ENCODE measurements at places on chromosomes 12 and 14.
A peak's percentile ranks its signal among the peaks of the same experiment; 100 is the strongest.

GRCh38 chr12:51108136-51108535 is 24.7 kb upstream of the CSRNP2 start:
- DNase-seq = no peak

- no peak for DNase-seq
Measured at GRCh38 chr14:34964977-34965764, 17.6 kb upstream of the SRP54 start.

GRCh38 chr12:113276306-113276705 is 55.0 kb downstream of the TPCN1 start:
- DNase-seq = no peak

- DNase-seq = no peak
Measured at GRCh38 chr12:108399514-108399913, 60.4 kb upstream of the CMKLR1 start.

- no peak for DNase-seq
Measured at GRCh38 chr12:50659260-50659659, 104.6 kb upstream of the ATF1 start.

GRCh38 chr14:77598366-77599070 is 17.9 kb downstream of the SPTLC2 start:
- no peak for DNase-seq

DNA sequence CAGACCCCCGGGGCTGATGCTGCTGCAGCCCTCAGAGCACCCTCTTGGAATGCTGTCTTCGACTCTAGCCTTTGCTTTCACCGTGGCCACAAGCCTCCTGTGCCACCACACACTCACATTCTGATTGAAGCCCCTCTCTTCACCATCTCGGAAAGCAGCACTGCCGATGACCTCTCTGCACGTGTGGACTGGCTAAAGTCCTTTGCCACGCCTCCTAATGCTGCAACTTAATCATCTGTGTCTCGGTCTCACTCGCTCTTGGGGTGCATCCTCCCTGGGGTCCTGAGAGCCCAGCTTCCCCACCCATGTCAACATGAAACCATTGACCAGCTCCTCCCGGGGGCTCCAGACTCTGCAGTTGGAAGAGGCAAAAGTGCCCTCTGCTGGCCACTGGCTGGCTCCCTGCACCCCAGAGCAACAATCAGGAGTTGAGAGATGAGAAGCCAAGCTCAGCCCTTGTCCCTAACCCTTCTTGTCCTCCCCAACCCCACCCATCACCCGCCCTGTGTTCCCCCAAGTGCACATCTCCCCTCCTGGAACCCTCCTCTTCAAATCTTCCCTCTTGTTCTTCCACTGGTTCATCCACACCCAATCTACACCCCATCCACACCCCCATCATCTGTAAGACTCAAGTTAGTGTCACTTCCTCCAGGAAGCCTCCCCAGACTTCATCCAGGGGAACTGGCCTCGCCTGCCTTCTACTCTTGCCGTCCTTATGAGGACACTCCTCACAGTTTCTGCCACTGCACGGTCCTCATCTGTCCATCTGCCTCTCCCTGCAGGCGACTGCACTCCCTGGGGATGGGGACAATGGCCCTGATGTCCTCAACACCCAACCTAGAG is 23.6 kb upstream of the FAM181A start:
- DNase-seq = no peak

GRCh38 chr12:129617849-129618248 is 286.0 kb downstream of the TMEM132D start:
- no peak for DNase-seq

GRCh38 chr14:91985008-91985407 is 37.5 kb upstream of the FBLN5 start:
- DNase-seq = peak; percentile 75

- DNase-seq = peak; percentile 86
Measured at GRCh38 chr12:6272300-6273204, 37.9 kb upstream of the PLEKHG6 start.

GRCh38 chr14:95507701-95508103 is 8.7 kb downstream of the SYNE3 start:
- DNase-seq = peak; percentile 78

DNA sequence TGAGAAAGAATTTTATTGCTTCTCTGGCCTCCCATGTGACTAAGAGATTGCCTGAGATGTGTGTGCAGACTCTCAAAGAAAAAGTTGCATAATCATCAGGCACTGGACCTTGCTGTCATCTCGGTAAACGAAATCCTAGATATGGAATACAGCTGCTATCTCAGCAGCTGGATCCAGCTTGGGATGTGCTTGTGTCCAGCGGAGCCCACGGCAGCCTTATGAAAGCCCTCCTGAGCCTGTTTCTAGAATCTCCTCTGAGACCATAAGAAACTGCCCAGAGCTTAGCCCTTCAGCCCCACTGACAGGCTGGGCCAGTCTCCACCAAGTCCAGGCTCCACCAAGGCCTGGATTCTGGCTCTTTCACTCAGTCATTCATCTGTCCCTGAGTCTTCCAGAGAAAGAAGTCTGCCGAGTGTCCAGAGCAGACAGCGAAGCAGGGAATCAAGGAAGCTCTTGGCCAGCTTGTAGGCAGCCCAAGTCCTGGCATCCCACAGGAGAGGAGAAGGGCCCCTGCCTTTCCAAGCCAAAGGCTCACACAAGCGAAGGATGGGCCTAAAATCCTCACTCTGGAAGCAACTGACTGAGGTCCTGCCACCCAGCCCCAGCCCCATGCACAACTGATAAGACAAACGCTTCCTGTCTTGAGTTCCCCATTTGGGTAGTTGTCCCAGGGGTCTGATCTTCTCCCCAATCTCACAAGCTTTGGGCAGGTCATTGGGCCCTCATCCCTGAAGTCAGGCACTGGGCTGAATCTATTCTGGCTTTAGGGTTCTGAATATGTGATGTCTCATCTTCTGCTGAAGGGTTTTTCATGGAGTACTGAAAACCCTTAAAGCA is 97.8 kb downstream of the SEC23A start:
- no peak for DNase-seq

- no peak for DNase-seq
Measured at GRCh38 chr14:61110316-61111082, 129.5 kb downstream of the SLC38A6 start.

- DNase-seq = no peak
Measured at GRCh38 chr12:4041187-4041885, 168.1 kb upstream of the PARP11 start.

DNA sequence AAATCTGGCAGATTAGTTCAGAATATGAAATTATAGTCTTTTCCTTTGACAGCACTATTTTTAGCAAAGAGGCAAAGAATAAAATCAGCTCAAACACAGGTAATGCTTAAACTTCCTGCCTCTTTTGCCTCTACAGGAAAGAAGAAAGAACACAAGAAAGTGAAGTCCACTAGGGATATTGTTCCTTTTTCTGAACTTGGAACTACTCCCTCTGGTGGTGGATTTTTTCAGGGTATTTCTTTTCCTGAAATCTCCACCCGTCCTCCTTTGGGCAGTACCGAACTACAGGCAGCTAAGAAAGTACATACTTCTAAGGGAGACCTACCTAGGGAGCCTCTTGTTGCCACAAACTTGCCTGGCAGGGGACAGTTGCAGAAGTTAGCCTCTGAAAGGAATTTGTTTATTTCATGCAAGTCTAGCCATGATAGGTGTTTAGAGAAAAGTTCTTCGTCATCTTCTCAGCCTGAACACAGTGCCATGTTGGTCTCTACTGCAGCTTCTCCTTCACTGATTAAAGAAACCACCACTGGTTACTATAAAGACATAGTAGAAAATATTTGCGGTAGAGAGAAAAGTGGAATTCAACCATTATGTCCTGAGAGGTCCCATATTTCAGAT is 17.4 kb downstream of the TMPO start:
- peak; percentile 47 for DNase-seq

- no peak for DNase-seq
Measured at GRCh38 chr14:85293612-85294234, 236.2 kb upstream of the FLRT2 start.

GRCh38 chr12:13562915-13563742 is 366.6 kb downstream of the EMP1 start:
- no peak for DNase-seq

DNA sequence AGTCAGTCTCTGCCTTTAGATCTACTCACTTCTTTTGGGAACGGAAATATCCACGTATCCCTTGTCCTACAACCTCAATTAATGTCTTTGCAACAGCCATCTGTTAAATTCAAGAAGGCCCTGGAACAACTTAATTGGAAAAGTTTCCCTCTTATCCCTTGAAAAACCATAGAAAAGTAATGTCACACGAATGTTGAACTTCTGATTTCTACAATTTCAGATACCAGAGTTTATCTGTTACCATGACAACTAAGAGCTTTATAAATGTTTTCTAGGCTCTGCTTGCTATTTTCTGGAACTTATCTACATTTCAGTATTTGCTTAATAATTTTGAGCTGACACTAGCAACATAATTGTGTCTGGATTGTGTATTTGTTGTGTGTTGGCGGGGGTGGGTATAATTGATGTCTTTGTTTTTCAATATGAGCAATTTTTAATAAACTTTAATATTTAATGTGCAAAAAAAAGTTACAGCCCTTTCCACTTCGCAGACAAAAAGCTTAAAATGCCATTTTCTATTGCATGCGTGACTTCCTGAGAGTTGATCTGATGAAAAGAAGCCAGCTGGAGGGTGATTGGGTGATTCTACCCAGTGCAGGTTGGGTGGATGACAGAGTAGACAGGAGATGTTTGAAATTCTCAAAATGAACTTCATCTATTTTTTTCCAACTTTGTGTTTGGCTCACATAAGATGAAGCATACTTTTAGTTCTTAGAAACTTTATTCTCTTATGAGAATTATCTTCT is 11.8 kb upstream of the EDDM3A start:
- DNase-seq = no peak

DNA sequence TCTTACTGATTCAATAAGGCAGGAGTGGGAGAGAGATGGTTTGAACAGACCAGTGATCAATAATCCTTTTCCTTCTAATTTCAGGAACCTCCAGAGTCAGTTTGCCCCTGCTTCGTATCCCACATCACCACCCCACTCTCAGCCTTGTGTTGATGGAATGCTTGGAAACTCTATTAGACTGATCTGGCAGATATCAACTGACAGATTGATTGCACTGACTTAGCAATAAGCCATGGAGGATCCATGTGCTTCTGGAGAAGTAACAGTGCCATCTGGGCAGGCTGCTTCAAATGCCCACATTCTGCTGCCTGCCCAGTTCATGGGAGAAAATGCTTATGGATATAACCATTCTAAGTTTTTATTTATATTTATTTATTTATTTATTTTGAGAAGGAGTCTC is 218.0 kb downstream of the SLC2A13 start:
- no peak for DNase-seq

DNA sequence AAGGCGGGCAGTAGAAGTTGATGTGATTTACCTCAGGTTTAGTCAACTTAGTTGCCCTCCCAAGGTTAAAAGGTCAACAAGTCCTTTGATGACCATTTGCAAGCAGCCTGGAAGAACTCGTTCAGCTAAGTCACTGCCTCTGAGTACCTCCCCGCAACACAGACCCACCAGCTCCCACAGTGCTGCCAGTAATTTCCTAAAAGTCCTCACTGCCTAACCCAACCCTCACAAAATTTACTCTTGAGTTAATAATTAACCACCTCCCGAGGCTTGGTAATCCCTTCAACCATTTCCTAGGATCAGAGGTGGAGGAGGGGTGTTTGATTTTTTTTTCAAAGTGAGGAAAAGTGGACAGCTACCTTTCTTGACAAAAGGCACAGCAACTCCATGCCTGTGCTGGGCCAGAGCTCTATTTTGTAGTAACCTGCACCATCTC is 55.8 kb downstream of the MAP3K9 start:
- DNase-seq = no peak

- peak; percentile 36 for DNase-seq
Measured at GRCh38 chr12:58711974-58712373, 208.3 kb downstream of the LRIG3 start.

- no peak for DNase-seq
Measured at GRCh38 chr14:31405106-31405505, 15.2 kb downstream of the HEATR5A start.

DNA sequence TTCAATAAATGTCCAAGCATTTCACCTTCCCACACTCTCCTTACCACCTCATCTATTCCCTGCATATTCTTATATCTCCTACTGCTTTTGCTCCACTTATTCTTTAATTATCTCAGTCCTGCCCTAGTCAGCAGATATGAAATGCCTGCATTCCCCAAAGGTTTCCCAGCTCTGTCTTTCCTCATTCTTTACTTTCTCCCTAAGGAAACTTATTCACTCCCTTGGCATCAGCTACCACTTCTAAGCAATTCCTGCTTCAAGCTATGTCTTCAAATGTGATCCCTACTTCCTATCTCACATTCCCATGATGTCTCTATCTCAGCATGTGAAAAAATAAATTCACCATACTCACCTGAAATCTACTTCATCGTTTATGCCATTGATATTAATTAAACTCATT is 111.8 kb downstream of the CAPZA3 start:
- DNase-seq = peak; percentile 85

Data from NCI-H226 (cell line).